ENCODE measurements at places on chromosomes 2 and 18. TPM values are rescaled to one million over a fixed set of nuclear protein-coding genes. Genes with fewer than 3 reads are reported as not detected.

The ZNF397 gene
- 79.4 TPM for total RNA-seq

The FAP gene
- total RNA-seq: not detected

The LINC00305 gene
- not detected for total RNA-seq

The HTR2B gene
- total RNA-seq: not detected

The LOXHD1 gene
- total RNA-seq: not detected

The MC2R gene
- not detected for total RNA-seq

The PLA2R1 gene
- 0.45 TPM for total RNA-seq

The HOXD11 gene
- not detected for total RNA-seq

The TWIST2 gene
- 1.7 TPM for total RNA-seq

The EMX1 gene
- total RNA-seq: 0.43 TPM

The TRIM43 gene
- total RNA-seq: not detected

The CHRND gene
- total RNA-seq: not detected

GRCh38 chr2:224938651-224939182, 103.6 kb downstream of the DOCK10 start:
- peak; percentile 60 for DNase-seq

GRCh38 chr2:33395034-33395433, 81.4 kb upstream of the RASGRP3 start:
- DNase-seq: no peak

GRCh38 chr2:152019732-152020131, 79.1 kb downstream of the CACNB4 start:
- DNase-seq: no peak

GRCh38 chr2:221397187-221397586, 174.9 kb downstream of the EPHA4 start:
- DNase-seq: no peak

GRCh38 chr18:12879840-12880540, 4.0 kb downstream of the PTPN2 start:
- DNase-seq: no peak

- DNase-seq: no peak
Measured at GRCh38 chr2:177031438-177032180, 181.0 kb upstream of the HNRNPA3 start.

DNA sequence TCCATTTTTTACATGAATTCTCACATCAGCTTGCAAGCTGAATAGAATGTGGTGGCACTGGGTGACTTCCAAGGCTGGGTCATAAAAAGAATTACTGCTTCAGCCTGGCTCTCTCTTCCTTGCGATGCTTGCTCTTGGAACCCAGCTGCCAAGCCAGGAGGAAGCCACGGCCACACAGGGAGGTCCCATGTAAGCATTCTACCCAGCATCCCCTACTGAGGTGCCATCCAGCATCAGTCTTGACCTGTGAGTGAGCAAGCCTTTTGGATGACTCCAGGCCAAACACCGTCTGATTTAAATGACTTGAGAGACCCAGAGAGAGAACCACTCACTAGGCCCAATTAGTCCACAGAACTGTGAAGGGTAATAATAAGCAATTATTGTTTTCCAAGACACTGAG, 750.3 kb upstream of the RAB6C start:
- no peak for DNase-seq

DNA sequence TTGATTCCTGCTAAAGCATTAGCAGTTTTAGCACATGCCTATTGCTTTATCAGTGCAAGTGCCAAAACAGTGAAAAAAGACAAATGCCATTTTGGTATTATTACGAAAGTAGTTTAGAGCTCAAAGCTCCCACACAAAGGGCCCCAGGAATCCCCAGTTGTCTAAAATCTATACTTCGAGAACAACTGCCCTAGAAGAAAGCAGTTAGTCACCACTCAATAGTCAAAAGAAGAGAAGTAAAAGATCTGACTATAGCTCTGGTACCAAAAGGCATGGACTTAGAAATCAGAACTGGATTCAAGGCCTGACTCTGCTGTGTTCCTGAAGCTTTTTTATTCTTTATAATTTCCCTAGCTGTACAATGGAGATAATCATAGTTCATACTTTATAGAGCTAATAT, 21.8 kb downstream of the SCN3A start:
- DNase-seq: no peak

DNA sequence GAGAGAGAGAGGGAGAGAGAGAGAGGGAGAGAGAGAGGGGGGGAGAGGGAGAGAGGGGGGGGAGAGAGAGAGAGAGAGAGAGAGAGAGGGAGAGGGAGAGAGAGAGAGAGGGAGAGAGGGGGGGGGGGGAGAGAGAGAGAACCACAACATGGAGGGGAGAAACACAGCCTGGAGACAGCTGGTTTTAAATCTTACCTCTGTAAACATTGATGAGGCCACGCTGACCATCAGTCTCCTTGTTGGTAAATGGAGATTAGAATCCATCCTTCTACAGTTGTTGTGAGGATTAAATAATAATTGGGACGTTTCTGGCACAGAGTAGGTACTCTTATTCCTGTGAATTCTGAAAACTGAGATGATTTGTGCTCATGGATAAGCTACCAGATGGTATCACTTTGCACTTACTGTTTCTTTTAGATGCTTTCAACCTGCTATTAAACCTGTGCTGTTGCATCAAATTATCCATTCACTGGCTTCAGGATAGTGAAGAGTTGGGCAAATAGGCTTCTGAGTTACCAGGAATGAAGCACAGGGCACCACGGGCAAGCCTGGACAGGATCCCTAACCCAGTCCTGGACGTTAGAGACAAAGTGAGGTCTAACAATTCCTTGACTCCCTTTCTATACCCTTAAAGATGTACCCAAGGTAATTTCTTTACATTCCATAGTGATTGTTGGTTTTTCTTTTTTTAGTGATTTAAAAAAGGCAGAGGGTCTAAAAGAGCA, 318.1 kb downstream of the ZNF521 start:
- no peak for DNase-seq

GRCh38 chr2:8641301-8641965, 40.4 kb upstream of the ID2 start:
- no peak for DNase-seq

- no peak for DNase-seq
Measured at GRCh38 chr2:228247335-228247734, 65.8 kb upstream of the SPHKAP start.

- no peak for DNase-seq
Measured at GRCh38 chr2:79714283-79714682, 201.4 kb downstream of the CTNNA2 start.

All from neural progenitor cell (in vitro differentiated cells).